ENCODE measurements at places on chromosomes 2 and 18.

GRCh38 chr2:38875227-38875575, 533 bp downstream of the DHX57 start:
- no peak for DNase-seq

GRCh38 chr2:176494949-176495353, 225.7 kb downstream of the MTX2 start:
- no peak for DNase-seq

DNA sequence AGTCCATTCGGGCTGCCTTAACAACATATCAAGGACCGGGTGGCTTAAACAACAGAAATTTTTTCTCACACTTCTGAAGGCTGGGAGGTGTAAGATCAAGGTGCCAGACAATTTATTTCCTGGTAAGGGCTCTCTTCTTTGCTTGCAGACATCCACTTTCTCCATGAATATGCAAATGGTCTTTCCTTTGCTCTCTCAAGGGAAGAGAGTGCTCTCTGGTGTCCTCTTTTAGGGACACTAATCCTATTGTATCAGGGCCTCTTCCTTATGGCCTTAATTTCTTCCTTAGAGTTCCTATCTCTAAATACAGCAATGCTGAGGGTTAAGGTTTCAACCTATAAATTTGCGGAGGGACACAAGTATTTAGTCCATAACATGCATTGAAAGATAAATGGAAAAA, 770.8 kb downstream of the DSC3 start:
- DNase-seq = no peak

- DNase-seq = no peak
These were observed 64.1 kb downstream of the SIGLEC15 start for GRCh38 chr18:45889419-45890064.

- DNase-seq = no peak
These were observed 369.3 kb upstream of the VRK2 start for GRCh38 chr2:57677296-57677695.

DNA sequence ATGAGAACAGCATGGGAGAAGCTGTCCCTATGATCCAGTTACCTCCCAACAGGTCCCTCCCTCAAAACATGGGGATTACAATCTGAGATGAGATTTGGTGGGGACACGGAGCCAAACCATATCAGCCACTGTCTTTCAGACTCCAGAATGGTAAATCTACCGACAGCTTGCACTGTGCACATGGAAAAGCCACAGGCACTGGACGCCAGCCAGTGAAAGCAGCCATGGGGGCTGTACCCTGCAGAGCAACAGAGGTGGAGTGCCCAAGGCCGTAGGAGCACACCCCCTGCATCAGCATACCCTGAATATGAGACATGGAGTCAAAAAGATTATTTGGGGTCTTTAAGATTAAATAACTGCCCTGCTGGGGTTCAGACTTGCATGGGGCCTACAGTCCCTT, 218.4 kb downstream of the PDE1A start:
- no peak for DNase-seq

DNA sequence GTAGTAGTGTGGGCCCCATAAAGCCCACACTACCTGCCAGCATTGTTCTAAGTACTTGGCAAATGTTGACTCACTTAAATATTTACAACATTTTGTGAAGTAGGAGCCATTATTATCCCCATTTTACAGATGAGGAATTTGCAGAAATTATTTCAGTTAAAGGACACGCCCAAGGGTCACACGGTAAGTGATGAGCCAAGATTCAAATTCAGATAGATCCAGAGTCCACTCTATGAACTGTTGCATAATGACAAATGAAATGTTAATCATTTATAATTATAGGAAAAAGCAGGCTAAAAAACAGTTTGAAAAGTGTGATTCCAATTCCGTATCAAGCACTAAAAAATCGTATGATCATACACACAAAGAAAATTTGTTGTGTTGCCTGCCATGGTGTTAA, 108.4 kb downstream of the MDH1 start:
- DNase-seq = no peak

DNA sequence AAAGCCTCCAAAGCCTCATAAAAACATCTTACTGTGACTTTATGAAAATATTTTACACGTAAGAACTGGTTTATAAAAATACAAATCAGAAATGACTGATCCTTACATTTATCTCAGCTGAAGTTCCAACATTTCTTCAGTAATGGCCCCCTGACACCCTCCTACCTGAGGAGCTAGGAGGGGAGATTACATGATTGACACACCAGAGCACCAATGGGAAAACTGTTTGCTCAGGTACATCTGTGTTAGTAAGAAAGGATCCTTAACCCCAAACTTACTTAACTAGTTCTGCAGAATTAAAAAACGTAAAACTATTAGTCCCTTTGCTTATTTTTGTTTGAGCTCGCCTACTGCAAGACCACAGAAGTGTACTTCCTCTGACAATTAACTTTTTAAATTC, 27.0 kb downstream of the ENOSF1 start:
- DNase-seq = no peak

GRCh38 chr2:208266936-208267335, 881 bp downstream of the PIKFYVE start:
- DNase-seq = no peak
